Mammary epithelial cell (primary cell): ENCODE measurements at places on chromosomes 7 and 10. TPM values are rescaled to one million over a fixed set of nuclear protein-coding genes. Genes with fewer than 3 reads are reported as not detected.

DNA sequence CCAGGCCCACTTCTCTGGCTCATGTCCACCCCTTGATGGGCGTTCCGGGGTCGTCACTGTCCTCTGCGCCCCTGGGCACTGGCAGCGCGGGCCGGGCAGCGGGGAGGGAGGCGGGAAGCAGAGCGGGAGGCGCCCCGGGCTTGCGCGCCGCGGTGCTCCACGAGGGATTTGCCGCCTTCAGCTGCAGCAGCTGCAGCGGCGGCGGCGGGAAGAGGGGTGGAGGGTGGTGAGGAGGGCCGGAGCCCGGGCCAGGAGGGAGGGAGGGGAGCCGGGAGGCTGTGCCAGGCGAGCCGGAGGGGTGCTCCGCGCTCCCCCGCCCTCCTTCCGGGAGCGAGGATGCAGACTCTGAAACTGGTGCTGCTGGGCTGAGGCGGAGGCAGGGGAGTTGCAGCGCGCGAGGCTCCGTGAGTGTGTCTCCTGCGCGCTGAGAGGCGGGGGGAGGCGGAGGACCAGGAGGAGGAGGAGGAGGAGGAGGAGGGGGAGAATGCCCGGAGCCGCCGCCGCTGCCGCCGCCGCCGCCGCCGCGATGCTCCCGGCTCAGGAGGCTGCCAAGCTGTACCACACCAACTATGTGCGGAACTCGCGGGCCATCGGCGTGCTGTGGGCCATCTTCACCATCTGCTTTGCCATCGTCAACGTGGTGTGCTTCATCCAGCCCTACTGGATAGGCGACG lies at the start of gene LHFPL3:
Gene LHFPL3 (plus strand): TSS at position 308 of the 674 bp plus-strand sequence.
- no peak for DNase-seq

GRCh38 chr10:73209705-73210104 lies 37.4 kb downstream of the DNAJC9 start:
- peak; percentile 62 for DNase-seq

GRCh38 chr7:142228537-142229104 lies 29.2 kb downstream of the PRSS58 start:
- DNase-seq, result no peak

DNA sequence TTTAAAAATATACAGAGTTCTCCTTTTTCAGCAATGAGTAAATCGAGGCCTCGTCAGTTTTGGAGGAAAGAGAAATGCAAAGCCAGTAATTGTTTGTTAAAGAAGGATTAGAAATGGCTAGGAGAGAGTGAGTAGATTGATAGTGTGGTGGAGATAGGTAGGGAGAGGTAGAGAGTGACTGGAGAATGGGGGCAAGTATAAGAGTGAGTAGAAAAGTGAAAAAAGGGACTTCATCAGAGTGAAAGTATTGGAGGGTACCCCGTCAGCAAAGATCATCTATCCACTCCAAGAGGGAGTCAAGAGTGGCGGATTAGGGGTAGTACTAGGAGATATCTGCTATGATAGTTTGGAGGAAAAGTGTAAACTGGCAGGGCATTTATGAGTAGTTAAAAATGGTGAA lies 9.2 kb upstream of the ANKRD2 start:
- no peak for DNase-seq

- no peak for DNase-seq
These were observed 152.5 kb upstream of the ZNF32 start for GRCh38 chr10:43801140-43801539.

DNA sequence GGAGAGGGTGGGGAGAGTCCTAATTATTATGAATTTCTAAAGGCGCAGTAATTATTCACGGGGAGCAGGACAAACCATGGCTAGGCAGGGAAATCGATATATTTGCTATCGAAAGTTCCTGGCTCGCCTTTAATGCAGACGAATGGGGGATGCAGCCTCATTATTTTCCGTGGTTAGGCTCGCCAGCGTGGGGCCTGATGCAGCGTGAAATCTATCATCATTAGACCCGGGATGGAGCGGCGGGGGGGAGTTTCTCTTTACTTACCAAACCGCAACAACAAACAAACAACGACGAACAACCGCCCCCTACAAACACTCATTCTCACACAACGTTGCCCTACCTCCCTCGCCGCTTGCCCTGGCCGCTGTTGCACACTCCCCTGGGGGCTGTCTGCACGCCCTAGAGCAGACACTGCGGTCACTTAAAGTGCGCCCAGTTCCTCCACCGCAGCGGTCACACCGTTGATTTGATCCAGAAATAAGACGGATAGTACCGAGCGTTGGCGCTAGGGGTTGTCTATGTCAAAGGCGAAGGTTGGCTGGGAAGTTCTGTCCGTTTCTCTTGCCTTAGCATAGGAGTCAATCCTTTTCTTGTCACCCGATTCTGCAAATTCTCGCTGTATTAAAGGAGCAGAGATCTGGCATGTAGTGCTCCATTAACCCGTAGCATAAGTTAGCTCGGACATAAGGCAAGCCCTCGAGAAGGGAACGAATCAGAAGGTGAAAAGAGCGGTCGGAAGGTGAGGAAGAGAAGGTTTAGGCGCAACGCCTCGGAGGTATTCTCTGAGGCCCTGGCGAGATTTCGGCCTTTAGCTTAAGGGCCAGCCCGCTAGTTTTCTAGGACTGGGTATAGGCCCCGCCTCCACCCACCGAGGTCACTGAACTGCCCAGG lies 10.4 kb downstream of the NXPH1 start:
- no peak for DNase-seq

DNA sequence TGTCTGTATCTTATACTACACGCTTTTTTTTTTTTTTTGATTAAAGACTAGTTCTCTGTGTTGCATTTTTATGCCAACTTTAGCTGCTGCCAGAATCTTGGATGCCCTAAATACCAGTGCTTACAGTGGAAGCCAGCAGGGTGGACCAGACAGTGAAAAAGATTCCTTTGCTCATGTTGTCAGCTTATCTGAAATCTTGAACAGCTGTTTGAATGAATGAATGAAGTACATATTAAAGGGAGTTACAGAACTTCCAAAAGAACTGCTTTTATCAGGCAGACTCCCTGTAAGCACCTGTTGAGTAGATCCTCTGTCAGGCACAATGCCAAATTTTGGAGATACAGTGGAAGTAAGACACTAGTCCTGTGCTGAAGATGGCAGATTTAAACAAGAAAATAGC lies 184.9 kb downstream of the PPP1R9A start:
- DNase-seq, result no peak

DNA sequence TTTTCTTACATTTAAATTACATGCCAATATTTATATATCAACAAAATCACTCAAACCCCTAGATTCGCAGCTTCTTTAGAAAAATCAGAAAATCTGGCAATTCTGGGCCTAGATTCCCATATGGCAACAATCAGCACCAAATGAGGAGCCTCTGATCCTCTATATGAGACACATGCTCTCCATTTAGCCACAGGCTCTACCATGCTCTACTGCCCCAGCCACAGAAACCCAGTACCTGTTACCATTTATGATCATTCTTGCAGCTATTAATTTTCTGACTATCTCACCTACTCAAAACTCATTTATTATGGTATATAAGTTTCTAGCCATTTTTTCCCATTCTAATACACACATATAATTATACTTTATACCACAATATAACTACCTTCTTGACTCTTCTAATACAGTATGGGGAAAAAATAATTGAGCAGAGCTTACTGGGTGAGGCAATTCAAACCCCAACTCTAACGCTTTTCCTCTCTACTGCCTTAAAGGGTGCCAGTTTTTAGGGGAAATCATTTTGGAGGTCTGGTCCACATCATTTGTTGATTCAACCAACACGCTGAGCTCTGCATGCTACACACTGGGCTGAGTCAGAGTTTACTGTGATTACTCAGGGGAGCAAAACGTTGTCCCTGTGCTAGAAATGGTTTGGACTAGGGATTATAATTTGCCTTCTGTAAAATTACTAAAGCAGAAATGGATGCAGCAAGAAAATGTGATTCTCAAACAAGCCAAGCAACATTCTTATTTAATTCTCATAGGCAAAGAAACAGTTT lies 11.6 kb downstream of the PDLIM1 start:
- DNase-seq, result peak; percentile 62

DNA sequence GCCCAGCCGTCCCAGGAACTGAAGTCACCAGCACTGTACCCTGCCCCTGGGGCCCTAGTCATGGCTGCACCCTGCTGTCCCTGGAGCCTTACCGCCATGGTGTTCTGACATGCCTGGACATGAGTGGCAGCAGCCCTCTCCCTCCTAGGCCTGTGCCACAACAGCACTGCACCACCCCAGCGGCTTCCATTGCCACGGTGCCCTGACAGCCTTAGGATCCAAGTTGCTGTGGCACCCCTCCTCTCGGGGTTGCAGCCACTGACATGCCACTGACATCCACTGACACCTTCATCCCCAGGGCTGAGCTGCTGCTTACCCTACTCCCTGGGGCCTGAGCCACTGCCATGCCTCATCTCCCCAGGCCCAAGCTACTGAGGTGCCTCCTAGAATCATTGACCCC lies 39.6 kb upstream of the SHH start:
- no peak for DNase-seq

DNA sequence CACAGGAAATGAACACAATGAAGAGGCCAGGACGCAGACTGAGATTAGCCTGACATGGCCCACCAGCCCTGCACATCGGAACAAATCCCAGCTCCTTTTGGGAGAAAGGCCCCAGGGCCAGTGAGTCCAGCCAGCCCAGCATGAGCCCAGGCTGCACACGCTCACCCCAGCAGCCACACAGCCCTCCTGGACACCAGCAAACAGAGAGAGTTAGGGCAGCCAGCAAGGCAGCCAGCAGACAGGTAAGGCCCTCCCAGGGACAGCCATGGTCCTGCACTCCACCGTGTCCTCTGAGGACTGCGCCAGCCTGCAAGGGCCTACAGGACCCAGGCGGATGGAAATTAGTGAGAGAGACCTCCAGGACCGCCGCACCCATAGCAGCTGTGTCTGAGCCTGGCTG lies 8.1 kb upstream of the GRID1 start:
- DNase-seq, result no peak

GRCh38 chr10:15180736-15181135 lies 12.2 kb upstream of the NMT2 start:
- DNase-seq, result peak; percentile 25

DNA sequence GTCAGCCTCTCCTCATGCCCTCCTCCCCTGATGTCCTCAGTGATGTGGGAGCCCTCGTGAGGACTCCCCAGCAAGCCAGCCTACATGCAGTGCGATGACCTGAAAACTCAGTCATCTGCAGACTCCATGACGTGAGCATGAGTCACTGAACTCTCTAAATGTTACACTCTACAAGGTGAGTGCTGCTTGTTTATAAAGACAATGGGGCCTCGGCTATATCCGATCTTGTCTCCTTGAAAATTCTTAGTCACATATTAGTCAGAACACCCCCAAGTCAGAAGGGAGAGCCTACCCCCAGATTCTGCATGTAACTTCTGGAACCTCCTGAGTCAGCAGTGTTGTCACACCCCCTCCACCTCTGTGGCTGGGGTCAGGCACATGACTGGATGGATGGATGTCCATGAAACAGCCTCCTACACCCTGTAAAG lies 673.8 kb downstream of the INHBA start:
- DNase-seq, result peak; percentile 100

GRCh38 chr10:37268266-37268665 lies 142.9 kb downstream of the ANKRD30A start:
- DNase-seq, result no peak

GRCh38 chr7:129037585-129037984 lies 17.3 kb downstream of the TNPO3 start:
- DNase-seq, result no peak

GRCh38 chr7:98993024-98993897 lies 114.9 kb downstream of the TRRAP start:
- DNase-seq, result no peak

- peak; percentile 12 for DNase-seq
These were observed 84.3 kb upstream of the CACNA2D1 start for GRCh38 chr7:82527851-82528250.

DNA sequence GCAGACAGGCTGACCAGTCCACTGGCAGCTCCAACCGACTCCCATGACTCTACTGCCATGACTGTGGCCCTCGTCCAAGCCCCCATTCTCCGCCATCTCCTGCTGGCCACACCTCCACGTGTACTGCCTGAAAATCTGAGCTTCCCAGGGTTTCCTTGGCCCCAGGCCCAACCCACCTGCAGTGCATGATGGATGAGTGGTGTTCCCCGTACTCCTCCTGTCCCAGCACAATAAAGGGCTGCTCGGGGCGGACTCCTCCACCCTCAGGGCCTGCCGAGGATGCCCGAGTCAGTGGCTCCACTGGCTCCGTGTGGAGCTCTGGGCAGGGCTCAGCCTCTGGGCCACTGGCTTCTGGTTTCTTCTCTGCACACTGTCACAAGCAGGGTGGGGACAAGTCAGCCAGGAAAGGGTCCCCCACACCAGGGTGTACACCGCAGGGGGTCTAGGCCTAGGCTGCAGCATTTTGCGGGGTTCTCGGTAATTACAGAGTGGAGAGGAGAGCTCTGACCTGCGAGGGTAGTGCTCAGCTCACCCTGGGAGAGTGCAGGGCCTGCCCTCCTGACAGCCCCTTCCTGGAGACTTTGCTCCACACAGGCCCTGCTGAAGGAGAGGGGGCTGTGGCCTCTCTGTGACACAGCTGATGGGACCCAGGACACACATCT lies 15.2 kb downstream of the WDR91 start:
- no peak for DNase-seq

- DNase-seq, result no peak
These were observed 36.1 kb downstream of the HSPA12A start for GRCh38 chr10:116706281-116706680.

- no peak for DNase-seq
These were observed 132.1 kb downstream of the CELF2 start for GRCh38 chr10:11149807-11150141.

DNA sequence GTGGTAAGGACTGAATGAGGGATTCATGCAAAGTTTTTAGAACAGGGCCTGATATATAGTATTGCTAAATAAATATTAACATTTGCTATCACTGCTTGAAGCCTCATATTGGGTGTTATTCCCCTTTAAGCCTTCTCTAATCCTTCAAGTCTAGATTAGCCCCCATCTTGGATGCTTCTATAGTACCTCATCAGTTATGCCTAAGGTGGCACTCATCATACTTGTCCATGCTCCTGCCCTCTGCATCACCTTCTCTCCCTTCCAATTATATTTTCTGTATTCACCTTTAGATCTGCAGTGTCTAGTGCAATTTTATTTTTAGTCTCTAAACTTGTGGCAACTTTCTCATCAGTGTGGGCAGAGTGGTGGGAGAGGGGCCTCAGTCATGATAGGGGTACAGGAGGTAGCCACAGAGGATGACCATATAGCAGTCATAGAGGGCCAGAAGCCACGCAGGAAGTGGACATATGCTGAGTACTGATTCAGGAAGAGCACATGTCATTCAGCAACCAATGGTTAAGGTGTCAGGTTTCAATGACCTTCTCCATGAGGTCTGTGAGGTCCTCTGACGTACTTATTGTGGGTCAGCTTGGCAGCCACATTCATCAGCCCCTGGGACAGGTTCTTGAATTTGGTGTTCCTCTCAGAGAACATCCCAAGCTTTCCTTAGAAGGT lies 2.5 kb downstream of the ENTPD1 start:
- no peak for DNase-seq

The EDRF1 gene
- polyA plus RNA-seq, result 11.1 TPM

The PNLIPRP1 gene
- polyA plus RNA-seq, result not detected

The PVRIG gene
- not detected for polyA plus RNA-seq

The PTPRZ1 gene
- polyA plus RNA-seq, result 17.1 TPM

The GDF10 gene
- polyA plus RNA-seq, result not detected

The ERVW-1 gene
- polyA plus RNA-seq, result not detected

The TLL2 gene
- polyA plus RNA-seq, result 0.23 TPM

The GPRIN2 gene
- 0.20 TPM for polyA plus RNA-seq

The CUZD1 gene
- polyA plus RNA-seq, result 0.66 TPM

The FZD8 gene
- 9.4 TPM for polyA plus RNA-seq

The OR13A1 gene
- not detected for polyA plus RNA-seq
